Myocyte (in vitro differentiated cells): ENCODE measurements at places on chromosomes 11 and 22. TPM values are rescaled to one million over a fixed set of nuclear protein-coding genes. Genes with fewer than 3 reads are reported as not detected.

DNA sequence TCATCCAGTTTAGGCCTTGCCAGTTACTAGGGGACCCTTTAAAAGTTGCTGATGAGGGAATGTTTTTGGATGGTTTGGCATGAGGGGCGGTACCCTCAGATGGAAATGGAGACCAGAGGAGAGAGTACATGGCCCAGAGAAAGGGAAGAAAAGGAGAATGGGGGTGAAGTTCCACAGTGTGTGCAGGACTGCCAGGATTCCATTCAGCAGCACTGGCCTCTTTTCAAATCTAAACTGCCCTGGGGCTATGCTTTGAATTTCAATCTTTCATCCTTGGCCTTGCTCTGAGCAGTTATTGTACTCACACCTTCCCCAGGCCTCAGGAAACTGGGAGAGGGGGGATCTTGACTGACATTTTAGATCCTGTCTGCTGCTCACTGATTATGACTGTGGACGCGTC lies 3.0 kb downstream of the SLC3A2 start:
- no peak for DNase-seq

Gene TESMIN
- total RNA-seq = not detected in 2 replicates

- no peak for DNase-seq
Observed at GRCh38 chr22:49266561-49267519, 560.8 kb downstream of the BRD1 start.

DNA sequence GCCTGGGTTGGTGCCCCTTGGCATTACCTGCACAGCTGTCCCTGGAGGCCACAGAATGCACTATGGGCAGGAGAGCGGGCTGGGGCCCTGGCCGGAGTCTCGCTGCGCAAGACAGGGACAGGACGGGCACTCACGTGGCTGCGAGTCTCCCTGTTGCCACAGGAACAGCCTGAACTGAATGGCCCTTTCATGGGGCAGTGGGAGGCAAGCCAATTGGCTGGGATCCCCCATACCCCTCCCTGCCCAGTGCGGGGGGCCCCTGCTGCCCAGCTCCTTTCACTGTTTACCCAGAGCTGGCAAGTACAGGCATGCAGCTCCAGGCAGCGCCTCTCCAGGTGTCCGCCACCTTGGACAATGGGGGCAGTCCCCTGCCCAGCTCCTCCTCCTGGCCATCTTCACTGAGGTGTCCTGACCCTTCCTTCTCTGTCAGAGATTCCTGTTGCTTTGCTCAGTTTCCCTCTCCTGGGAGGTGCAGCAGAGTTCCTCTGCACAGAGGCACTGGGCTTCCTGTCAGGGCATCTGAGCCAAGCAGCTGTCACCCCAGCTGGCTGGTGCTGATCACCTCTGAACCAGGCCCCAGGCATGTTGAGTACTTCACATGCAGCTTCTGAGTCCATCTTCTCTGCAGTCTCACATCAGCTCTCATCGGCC lies 5.2 kb downstream of the USP2 start:
- DNase-seq = peak; percentile 76

DNA sequence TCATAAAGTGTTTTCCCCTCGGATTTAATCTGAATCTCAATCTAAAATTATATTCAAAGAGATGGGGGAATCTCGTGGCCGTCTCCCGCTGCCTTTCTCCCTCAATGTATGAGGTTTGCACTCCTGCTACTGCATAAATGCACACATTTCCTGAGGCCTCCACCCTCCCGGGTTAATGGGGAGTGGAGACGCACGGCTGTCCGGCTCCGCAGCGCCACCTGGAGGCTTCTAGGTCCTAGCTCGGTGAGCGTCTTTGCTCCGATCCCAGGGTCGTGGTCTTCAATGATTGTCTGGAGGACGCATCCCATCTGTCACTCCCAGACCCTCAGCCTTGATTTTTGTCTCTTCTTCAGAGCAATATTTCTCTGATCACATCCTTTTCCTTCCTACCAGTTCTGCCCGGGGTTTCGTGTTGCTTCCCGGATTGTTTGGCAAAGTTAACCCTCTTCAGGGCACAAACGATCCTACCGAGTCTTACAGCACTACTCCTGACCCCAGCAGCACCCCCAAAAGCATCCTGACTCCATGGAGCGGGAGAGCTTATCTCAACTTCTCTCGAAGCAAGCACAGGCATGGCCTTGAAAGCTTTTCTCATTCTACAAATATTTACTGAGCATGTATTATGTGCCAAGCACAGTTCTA lies at the start of gene LMO1:
Gene LMO1, minus strand, starts transcription at position 110 of the 642 bp plus-strand sequence. CDS start 516 bp downstream, outside the sequence.
- DNase-seq = peak; percentile 67

- peak; percentile 74 for DNase-seq
Observed at GRCh38 chr11:114197799-114198500, 98.2 kb upstream of the NNMT start.

Gene TNNT3
- total RNA-seq = 1,570 and 2,000 TPM in 2 replicates

- DNase-seq = no peak
Observed at GRCh38 chr11:111305162-111305802, 6.9 kb downstream of the POU2AF3 start.

GRCh38 chr11:105177658-105178057 lies 38.1 kb upstream of the CARD18 start:
- peak; percentile 79 for DNase-seq
